ENCODE measurements at places on chromosomes 4 and X.

- DNase-seq, result no peak
Measured at GRCh38 chr4:115334736-115335411, 221.5 kb upstream of the NDST4 start.

GRCh38 chr4:40212674-40213527 is 16.1 kb downstream of the RHOH start:
- no peak for DNase-seq

- DNase-seq, result no peak
Measured at GRCh38 chrX:131305926-131306325, 16.8 kb upstream of the IGSF1 start.

- DNase-seq, result no peak
Measured at GRCh38 chr4:117908306-117909207, 125.7 kb upstream of the NDST3 start.

DNA sequence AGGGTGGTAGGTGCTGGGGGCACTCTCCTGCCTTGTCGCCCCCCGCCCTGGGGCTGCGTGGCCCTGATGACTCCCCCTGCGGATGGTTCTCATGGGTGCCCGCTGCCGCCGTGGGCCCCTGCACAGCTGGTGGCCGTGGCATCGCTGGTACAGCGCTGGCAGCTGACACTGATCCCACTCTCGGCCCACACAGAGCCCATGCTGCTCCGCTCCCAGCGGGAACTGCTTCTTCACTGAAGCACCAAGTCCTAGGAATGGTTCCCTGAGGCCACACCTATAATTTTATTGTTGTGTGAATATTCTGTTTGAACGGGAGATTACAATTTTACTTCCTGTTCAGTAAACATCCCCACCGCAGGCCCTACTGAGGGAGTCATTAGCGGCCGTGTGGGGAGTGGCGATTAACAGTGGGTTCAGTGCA is 138.6 kb upstream of the NKX1-1 start:
- DNase-seq, result no peak

DNA sequence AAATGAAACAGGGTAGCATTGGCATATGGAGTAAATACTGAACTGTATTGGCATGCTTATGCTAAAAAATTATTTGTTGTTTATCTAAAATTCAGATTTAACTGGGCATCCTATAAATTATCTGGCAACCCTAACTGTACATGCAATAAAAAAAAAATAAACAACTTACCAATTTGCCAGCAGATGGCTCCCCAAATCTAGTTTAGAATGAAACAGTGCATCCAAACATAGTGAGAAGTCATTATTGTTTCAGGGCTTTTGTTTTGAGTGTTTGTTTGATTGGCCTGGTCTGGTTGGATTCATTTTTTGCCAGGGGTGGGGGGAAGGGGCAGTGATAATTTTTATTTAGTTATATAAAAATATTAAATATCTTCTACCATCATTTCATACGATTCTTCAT is 12.8 kb upstream of the NSUN7 start:
- DNase-seq, result no peak

GRCh38 chr4:186605261-186605865 is 50.0 kb upstream of the MTNR1A start:
- no peak for DNase-seq

DNA sequence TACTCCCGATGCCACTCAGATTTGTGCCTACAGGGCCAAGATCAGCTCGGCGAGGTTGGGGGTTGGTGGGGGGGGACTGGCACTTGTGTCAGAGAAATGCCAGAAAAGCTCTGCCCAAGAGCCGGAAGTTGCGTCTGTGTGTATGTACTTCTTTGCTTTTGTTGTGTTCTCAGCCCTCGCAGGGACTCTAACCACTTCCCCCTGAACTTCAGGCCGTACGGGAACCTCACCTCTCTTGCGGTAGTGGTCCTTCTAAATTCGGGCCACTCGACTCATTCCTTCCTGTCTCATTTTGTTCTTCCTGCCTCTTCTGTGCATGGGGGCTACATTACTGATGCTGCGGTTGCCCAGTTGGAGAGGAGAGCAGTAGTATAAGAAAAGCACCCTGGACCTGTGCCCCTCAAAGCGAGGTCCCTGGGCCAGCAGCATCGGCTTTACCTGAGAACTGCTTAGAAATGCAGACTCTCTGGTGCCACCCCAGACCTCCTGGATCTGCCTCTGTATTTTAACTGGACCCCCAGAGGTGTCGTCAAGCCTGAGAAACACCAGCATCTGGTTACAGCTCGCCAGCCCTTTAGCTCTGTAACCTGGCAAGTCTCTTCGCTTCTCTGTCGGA is 146.3 kb upstream of the RPS6KA3 start:
- no peak for DNase-seq
